Dorsolateral prefrontal cortex (tissue), 122 donors: ENCODE measurements at places on chromosomes 13 and 19.

- DNase-seq, result no peak
Measured at GRCh38 chr13:109496216-109496615, 290.2 kb downstream of the IRS2 start.

DNA sequence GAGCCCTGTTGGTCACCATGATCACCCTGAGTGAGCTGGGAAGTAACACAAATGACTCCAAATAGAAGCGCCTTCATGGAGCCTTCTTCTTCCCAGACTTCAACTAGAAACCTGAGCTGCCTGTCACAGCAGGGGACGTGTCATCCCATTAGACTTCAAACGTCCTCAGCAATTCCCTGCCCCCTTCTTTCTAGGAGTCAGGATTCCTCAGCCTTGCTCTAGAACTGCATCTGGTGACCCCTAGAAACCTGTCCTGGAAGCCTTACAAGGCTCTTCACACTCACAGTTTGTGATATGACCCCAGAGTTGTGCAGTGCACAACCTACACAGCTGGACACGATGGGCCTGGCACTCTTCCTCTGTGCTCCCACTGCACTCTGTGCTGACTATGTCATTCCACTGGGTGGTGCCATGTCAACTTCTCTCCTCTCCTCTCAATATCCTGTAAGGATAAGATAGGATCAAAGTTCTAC lies 23.6 kb upstream of the TTYH1 start:
- DNase-seq, result no peak

- no peak for DNase-seq
Measured at GRCh38 chr13:71770710-71771109, 96.3 kb downstream of the DACH1 start.

GRCh38 chr13:114097212-114097892 lies 35.1 kb downstream of the RASA3 start:
- no peak for DNase-seq

- DNase-seq, result no peak
Measured at GRCh38 chr13:105740739-105741138, 794.7 kb downstream of the EFNB2 start.
